Aorta (tissue), 5 donors: ENCODE measurements at places on chromosomes 11 and 22.
A peak's percentile ranks its signal among the peaks of the same experiment; 100 is the strongest.

- no peak for DNase-seq
Measured at GRCh38 chr11:3370311-3370870, 8.6 kb downstream of the ZNF195 start.

- DNase-seq = no peak
Measured at GRCh38 chr22:45756558-45756957, 84.9 kb downstream of the ATXN10 start.

DNA sequence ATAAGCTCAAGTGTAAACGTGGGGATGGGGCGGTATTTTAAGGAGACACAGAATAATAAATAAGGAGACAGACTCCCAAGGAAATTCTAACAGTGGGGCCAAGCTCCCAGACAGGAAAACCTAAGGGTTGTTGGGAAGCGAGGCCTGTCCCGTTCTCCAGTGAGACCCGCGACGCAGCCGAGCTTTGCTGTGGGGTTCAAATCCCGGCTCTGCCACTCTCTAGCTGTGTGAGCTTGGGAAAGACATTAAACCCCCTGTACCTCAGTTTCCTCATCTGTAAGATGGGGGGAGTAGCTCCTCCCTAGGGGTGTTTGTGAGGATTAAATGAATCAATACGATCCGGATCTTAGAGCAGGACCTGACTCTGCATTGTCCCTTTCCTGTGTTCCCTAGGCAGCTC, 106.8 kb downstream of the TRIM29 start:
- DNase-seq = no peak

- peak; percentile 97 for DNase-seq
Measured at GRCh38 chr11:118621071-118621783, 13.8 kb downstream of the PHLDB1 start.

DNA sequence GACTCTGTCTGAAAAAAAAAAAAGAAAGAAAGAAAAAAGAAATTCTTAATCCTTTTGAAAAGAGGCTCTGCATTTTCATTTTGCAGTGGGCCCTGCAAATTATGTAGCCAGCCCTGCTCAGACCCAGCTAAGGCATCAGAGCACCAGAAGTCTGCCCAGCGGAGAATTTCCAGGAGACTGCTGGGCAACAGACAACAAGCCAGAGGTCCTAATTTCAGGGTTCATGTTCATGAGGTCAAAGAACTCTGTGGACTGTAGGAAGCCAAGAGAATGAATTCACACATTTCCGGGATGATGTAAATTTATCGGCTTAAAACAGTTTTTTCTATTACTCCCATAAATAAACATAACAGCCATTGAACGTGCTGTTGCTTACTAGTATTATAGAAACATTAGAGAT, 14.8 kb upstream of the RTCB start:
- DNase-seq = no peak

DNA sequence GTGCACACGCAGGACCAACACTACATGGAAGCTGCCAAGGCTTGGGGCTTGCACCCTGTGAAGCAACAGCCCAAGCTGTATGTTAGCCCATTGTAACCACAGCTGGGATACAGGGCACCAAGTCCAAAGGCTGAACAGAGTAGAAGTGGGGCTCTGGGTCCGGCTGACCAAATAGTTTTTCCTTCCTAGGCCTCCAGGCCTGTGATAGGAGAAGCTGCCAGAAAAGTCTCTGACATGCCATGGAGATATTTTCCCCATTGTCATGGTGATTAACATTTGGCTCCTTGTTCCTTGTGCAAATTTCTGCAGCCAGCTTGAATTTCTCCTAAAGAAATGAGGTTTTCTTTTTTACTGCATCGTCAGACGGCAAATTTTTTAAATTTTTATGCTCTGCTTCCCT, 941.2 kb downstream of the FAM181B start:
- no peak for DNase-seq

- no peak for DNase-seq
Measured at GRCh38 chr11:126060757-126061171, 1.9 kb downstream of the CDON start.

- no peak for DNase-seq
Measured at GRCh38 chr11:43567396-43567975, 113.1 kb upstream of the HSD17B12 start.

DNA sequence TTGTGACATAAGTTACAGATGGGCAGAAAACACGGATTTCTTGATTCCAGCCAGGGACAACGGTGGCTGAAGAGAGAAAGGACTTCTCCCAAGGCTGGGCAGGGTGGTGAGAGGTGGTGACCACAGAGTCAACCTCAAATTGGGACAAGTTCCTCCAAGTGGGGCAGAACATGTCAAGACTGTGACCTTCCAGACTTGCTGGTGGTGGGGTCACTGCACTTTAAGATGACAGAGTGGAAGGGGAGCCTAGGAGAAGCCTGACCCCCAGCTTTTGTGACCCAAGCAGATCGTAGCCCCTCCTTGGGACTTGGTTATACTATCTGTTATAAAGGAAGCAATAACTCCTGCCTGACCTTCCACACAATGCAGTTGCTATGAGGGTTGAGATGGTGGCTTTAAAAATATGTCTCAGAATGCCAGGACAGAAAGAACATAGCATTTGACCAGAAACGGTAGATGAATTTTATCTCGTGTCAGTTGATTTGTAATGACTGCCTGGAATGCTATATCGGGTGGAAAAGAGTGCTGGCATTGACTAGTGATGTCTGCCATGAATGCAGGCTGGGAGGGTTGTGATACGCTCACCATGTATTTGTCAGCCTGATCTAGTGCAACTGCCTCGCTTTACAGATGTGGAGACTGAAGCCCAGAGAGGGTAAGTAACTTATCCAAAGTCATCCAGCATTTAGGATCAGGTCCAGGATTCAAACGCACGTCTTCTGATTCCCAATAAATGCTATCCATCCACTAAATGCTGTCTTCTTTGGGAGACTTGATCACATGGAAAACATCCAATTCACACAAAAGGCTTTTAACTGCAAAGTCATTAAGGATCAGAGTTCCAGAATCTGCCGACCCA, 18.3 kb downstream of the TST start:
- DNase-seq = no peak

GRCh38 chr11:9516113-9516512, 55.3 kb downstream of the ZNF143 start:
- DNase-seq = no peak

DNA sequence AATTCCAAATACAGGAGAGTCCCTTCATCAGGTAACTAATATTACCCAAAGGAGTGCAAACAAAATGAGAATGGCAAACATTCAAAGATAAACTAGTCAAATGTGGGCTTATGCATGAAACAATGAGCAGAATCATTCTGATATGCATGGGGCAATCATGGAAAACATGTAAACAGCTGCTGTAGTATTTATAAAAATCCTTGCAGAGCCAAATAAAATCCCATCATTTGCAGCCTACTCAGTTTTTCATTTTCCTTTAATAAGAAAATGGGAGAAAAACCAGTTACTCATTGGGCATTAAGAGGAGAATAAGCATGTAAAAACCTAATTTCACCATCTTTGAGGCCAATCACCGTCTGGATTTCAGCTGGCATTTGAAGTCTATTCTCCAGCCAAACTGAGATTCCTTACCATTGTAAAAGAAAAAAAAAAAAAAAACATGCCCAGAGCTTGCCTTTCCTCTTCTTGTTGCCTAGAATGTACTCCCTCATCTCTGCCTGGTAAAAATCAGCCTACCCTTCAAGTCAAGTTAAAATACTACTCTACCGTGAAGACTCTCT, 249.1 kb downstream of the TTC28 start:
- DNase-seq = no peak

DNA sequence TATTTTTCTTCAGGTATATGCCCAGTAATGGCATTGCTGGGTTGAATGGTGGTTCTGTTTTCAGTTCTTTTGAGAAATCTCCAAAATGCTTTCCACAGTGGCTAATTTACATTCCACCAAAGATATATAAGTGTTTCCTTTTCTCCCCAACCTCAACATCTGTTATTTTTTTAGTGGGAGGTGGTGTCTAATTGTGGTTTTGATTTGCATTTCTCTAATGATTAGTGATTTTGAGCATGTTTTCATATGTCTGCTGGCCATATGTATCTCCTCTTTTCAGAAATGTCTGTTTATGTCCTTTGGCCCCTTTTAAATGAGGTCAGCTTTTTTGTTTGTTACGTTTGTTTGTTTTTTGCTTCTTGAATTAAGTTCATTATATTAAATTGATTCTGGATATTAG, 760.2 kb downstream of the KCNA4 start:
- no peak for DNase-seq

- DNase-seq = no peak
Measured at GRCh38 chr11:914204-914603, 3.6 kb upstream of the CHID1 start.

DNA sequence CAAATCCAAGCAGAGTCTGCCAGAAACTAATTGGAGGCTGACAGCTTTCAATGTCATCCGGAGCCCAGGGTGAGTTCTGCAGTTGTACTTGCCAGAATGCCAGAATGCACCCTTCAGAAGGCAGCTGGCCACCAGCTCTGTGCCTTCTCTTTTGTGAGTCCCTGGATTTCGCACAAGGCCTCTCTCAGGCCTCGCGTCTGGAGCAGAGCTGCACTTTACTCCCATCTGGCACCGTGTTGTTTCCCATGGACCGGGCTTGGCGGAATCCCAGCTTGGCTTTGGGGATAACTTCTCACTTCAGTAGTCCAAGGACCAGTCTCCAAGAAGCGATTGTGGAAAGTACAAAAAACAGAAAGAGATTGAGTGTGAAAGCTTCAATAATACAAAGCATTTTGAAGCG, 451.3 kb upstream of the KIRREL3 start:
- DNase-seq = no peak

GRCh38 chr11:104159356-104159755, 4.6 kb downstream of the PDGFD start:
- DNase-seq = no peak

GRCh38 chr11:107357877-107358276, 99.7 kb downstream of the CWF19L2 start:
- DNase-seq = no peak

GRCh38 chr11:33910296-33910957, 18.6 kb upstream of the LMO2 start:
- no peak for DNase-seq

GRCh38 chr11:77074205-77074604, 7.4 kb downstream of the CAPN5 start:
- DNase-seq = peak; percentile 70

DNA sequence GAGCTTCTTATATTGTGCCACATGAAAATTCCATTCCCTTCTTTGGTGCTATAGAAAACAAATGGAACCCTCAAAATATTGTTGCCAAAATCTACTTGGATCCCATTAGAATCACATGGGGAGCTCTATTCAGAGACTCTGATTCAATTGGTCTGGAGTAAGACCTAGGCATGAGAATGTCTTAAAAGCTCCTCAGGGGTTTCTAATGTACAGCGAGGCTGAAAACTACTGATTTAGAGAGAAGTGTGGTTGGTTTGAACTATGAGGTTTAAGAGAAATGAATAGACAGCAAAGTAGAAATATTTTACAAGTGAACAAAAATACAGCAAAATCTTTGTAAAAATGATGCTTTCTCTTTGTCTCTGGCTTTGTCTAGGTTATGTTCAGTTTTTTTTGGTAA, 514.7 kb downstream of the CNTN5 start:
- DNase-seq = no peak

- no peak for DNase-seq
Measured at GRCh38 chr11:44359162-44359561, 49.2 kb upstream of the ALX4 start.

DNA sequence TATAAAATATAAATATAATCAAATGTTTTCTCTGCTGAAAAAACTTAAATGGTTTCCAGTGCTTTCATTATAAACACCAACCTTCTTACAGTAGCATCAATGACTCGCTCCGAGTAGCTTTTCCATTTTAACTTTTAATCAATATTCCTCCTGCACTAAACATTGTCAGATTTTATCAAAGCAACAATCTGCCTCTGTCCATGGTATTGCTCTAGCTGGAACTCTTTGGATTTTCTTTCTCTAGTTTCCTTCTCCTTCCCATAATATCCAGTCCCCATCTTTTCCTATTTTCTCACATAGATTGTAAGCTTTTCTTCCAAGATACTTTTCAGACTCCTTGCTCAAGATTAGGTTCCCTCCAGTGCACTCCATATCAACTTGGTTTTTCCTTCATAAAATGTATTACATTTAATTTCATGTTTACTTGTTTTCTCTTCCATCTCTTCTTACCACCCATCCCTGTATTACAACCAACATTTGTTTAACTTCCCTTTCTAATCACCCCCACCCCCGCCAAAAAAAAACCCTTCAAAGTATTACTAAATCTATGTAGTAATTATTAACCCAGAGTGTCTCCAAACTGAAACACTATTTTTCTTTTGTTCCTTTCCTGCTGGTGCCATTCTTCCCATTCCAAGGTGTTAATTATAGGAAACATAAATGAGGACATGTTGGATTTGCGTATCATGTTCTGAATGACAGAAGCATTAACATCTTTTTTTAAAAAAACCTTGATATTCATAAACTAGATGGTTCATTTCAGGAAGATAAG, 716.5 kb downstream of the NELL1 start:
- no peak for DNase-seq

DNA sequence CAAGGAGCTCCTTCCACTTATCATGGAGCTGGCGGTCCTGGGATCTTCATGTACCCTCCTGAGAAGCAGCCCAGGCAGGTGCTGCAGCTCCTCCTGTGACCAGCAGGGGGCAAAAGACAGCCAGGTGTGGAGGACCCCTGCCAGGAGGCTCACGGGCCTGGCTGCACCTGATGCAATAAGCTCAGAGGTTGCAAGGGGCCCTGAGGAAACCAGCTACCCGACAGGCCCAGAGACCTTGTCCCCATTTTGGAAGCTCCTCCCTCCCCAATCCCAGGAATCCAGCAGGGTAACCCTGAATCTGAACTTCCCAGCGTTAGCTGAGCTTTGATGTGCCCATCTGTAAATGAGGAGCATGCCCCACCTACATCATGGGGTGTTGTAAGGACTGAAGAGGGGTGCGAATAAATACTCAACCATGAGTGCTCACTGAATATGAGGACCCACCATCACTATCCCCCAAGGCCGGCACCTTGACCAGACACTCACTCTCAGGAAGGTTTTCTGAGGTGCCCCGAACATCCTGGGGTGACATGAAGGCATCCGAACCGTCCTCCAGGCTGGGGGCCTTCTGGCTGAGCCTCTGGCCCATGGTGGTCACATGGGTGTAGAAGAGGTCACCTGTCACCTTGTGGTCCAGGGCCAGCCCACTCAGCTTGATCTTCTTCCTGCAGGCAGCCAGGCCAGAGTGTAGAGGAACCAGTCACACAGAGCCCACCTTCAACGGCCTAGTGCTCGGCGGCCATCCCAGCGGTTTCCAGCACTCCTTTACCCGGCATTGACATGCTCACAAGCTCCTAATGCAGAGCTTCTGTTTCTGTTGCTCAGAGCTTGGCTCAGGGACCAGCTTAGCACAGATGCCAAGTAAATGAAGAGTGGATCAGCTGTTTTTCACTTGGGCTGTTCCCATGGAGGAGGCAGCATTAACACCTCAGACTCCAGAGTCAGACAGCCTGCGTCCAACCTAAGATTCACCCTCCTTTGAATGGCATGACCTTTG, 21.7 kb downstream of the SLC43A1 start:
- DNase-seq = no peak

- DNase-seq = no peak
Measured at GRCh38 chr11:12961615-12962014, 47.5 kb upstream of the RASSF10 start.
